ENCODE measurements at places on chromosomes 2 and 18. TPM values are rescaled to one million over a fixed set of nuclear protein-coding genes. Genes with fewer than 3 reads are reported as not detected.

NYAP2 gene
- not detected for total RNA-seq

PAX8 gene
- total RNA-seq, result 1.6 TPM

CTAGE1 gene
- total RNA-seq, result 0.07 TPM

CFC1 gene
- total RNA-seq, result not detected

SALL3 gene
- total RNA-seq, result 0.52 TPM

BOK gene
- total RNA-seq, result 13.4 TPM

NAT8 gene
- total RNA-seq, result not detected

EPB41L3 gene
- total RNA-seq, result 3.6 TPM

IL1A gene
- 0.85 TPM for total RNA-seq

Measured in smooth muscle cell of the pulmonary artery (primary cell).